ENCODE measurements at places on chromosomes 1 and 21.

DNA sequence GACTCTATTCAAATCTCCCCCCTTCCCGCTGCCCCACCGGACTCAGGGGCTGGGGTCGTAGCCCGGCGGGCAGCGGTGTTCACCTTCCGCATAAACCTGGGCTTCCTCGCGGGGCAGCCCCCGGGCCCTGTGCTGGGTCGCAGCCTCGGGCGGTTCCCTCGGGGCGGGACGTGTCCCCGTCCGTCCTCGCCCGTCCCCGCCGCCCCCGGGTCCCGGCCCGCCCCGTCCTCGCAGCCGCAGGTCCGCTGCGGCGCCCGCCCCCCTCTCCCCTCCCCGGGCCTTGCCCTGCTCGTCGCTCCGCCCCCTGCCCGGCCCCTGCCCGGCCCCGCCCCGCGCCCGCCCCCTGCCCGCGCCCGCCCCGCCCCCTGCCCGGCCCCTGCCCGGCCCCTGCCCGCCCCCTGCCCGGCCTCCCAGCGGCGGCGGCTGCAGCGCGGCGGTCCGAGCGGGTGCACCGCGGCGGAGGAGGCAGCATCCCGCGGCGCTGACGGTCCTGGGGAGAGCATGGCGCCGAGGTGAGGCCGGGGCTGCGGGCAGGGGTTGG lies at the start of gene COL18A1:
TSS of gene COL18A1 (plus strand) at position 436 of the 541 bp plus-strand sequence. CDS start at position 502, 66 bp downstream.
- DNase-seq: no peak

DNA sequence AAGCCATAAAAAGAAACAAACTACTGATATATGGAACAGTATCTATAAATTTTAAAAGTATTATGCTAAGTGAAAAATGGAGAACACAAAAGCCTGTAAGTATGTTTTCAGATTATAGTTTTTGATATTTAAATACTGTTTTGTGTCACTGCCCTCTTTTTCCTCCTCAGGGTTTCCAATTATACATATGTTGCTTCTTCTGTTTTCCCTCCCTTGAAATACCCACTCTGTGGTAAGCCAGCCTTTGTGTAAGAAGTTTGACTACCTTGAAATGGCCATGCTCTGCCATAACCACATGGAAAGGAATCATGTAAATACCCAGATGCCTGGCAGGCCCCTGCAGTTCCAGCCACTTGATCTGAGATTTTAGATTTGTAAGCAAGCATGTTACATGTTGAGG lies 248.3 kb downstream of the AKT3 start:
- DNase-seq: no peak

- DNase-seq: no peak
Observed at GRCh38 chr1:116808848-116809508, 54.7 kb downstream of the CD2 start.

DNA sequence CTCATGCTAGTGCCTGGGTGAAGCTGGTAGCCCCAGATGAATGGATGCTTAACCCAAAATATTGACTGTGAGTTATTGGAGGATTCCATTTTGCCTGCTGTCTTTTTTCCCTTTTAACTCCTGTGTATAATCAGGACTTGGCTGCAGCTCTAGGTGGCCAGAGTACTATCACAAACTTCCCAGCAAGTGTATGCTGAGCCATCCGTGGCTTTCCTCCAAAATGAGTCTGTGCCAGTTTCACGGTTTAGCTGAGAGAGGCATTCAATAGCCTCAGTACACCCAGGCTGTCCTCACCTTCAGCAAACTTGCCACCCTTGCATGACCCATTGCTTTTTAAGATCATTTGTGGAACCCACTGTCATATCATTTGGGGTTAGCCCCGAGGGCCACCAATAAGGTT lies 5.3 kb upstream of the DPT start:
- DNase-seq: no peak

DNA sequence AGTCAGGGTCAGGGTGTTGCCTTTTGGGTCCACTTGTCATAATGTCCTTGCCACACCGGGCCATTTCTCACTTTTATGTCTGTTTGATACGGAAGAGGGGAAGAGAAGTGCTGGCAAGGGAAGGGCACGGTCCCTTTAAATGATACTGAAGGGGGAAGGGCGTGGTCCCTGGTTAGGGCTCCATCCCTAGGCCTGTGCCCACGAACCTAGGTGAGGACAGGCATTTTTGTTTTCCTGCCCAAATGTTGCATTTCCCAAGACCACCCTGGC lies 25.2 kb downstream of the B3GALT5 start:
- DNase-seq: no peak

DNA sequence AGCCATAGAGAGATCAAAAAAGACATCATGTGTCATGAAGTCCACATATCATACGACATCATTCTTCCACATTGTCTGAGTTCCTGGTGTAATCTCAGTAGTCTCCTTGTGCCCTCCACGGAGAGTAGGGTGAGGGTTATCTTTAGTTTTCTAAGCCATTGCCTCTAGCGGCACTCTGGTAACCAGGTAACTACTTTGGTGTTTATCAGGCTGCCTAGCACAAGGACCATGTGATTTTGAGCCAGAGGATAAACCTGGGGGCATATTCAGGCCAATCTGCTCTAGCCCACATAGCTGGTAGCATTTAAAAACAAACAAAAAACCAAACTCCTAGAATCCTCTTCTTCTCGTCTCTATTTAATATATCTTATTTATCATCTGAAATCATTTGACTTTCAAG lies 147.4 kb downstream of the GDAP2 start:
- DNase-seq: no peak

- DNase-seq: no peak
Observed at GRCh38 chr21:31931644-31932469, 59.0 kb downstream of the HUNK start.

DNA sequence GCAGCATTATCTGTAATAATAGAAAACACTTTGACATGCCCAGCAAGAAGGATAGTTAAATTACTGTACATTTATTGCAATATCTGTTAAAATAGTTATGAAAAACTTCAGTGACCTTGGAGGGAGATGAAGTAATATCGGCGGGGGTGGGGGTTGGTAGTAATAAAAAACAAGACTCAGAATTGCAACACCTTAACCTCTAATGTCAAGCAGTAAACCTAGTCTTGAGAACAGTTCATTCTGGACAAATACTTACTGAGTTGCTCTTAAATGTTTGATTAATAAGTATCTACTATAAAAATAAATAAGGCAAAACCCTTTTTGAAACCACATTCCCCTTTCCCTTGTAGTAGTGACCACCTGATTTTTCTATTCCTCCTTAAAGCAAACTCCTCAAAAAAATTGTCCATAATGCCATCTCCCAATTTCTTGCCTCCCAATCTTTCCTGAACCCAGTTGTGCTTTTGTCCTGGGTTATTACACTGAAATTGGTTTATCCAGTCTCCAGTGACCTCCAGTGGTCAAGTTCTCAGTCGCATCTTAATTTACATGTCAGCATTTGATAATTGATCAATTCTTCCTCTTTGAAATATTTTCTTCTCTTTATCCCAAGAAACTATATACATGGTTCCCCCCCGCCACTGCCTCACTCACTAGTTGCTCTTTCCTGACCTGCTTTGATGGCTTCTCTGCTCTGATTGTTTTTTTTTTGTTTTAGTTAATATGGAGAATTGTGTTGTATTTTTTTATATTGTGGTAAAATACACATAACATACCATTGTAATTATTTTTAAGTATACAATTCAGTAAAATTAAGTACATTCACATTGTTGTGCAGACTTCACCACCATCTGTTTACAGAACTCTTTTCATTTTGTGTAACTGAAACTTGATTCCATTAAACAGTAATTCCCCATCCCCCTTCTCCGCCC lies 36.8 kb downstream of the RAP1A start:
- no peak for DNase-seq

- DNase-seq: no peak
Observed at GRCh38 chr1:164562947-164563520, 4.0 kb downstream of the PBX1 start.

- DNase-seq: no peak
Observed at GRCh38 chr1:101995984-101996745, 561 bp downstream of the OLFM3 start.

GRCh38 chr1:181016563-181016962 lies 6.1 kb downstream of the STX6 start:
- DNase-seq: no peak

DNA sequence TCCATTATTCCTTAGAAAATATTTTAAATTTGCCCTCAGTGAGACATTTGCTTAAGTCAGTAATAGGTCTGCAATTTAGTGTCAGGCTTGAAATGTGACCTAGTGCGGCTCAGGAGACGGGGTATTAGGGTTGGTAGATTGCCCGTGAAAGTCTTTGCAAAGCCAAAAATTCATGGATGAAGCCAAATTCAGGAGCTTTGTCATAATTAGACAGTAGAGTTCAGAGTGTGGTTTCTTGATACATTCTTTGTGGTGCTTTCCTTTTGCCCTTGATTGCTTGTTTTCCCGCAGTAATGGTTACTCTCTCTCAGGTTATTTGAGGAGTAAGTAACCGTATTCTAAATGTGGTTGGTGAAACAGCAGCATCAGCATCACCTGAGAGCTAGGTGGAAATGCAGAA lies 120.7 kb downstream of the RPS6KC1 start:
- DNase-seq: no peak

DNA sequence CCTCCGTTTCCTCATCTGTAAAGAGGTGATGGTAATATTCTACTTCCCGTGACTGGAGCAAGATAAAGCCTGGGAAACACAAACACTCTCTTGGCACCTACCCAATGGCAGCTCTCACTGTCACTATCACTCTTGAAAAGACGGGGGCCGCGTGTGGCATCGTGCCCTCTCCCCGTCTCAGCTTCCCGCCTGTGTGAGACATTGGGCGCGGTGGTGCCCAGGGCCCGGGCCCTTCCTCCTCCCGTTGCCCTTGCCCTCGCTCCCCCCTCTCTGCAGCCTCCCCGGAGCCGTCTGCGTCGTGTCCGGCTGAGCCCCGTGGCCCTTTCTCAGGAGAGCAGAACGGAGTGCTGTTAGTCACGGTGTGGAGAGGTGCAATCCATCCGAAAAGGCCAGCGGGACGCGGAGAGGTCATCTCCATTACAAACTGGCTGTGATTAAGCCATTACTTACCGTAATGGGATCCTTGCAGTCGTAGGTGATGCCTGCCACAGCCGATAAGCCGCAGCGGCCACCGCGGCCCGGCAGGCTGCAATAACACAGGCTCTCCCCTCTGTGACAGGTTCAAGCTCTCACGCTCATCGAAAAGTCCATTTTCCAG lies 156.4 kb upstream of the ZC3H12A start:
- no peak for DNase-seq

- no peak for DNase-seq
Observed at GRCh38 chr1:217522277-217522676, 108.6 kb downstream of the GPATCH2 start.
